ENCODE measurements at places on chromosomes 3 and 15. TPM values are rescaled to one million over a fixed set of nuclear protein-coding genes. Genes with fewer than 3 reads are reported as not detected.

The KBTBD13 gene
- not detected for total RNA-seq

GRCh38 chr3:85572426-85572825 is 613.6 kb downstream of the CADM2 start:
- DNase-seq: no peak

DNA sequence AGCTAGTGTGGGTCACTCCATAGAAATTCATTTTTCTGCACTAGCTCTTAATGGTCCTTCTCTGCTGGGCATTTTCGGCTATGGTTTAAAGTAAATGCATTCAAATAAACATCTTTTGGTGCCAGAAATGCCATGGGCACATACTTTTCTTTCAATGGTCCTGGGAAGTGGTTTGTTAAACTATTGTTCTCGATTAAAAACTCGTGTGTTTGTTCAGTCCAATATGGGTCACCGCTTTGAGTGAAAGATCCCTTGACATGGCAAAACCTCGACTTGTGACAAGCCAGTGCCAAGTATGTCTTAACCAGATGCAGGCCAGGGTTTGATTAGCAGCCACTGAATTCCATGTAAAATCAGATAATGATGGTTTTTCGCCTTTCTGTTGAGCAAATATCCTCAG is 331.9 kb upstream of the WNT5A start:
- no peak for DNase-seq

The TCAIM gene
- total RNA-seq: 21.5 TPM

DNA sequence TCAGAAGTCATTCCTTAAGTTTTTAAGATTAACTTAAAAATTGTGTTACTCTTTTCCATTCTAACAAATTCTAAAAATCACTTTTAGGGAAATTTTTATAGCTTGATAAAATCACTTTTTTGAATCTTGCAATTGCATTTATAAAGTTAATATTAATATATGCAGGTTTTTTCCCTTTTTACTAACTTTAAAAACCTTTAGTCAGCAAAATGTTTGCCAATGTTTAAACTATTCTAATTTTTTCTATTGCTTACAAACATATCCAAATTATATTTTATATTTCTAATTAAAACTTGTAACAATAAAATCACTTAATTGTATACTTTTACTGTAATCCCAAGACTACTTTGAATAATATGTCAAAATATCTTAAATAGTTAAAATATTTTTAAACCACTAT is 839.4 kb downstream of the TBL1XR1 start:
- DNase-seq: no peak

The ZNF860 gene
- total RNA-seq: 0.56 TPM

DNA sequence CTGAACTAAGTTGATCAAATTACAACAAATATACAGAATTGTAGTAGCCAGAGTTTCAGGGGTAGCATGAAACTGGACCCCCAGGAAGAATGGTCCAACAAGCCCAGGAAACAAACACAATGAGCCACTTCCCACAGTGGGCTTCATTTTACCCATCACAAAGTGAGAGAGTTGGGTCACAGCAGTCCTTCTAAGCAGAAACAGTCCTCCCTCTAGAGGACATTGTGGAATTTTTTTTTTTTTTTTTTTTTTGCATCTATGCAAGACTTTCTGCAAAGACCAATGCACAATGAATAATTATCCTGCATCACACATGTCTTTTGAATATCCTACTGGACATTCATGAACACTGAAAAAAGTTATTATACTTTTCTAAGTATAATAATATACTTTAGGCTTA is 73.8 kb upstream of the ATP13A5 start:
- DNase-seq: no peak

DNA sequence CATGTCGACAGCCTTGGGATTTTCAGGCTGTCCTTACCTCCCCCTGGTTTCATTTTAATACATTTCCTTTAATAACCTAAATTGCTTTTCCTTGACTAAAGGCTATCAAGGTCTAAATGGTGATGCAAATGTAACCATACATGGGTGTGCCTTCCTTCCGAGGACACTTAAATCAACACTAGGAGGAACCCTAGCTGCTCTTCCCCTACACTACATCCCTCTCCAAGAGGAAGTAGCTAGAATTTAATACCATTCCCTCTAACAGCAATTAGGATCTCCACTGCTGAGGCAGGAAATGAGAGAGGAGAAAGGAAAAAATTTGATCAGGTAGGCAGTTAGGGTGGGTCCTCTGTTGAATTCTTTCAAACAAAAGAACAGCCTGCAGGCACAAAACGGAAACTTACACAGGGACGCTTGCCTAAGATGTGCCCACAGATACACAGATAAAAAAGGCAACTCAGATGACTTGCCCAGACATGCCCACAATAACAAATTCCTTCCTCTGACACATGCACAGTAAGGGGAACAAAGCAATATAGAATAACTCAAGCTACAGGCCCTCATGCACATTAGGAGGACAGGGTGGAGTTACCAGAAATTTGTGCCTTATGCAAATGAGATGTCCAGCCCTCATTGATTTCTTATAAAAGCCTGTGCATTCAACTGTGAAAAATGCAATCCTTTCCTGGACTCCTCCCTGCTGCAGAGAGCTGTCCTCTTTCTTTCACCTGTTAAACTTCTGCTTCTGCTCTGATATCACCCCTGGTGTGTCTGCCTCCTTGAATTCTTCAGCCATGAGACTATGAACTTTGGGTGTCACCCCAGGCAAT is 1024.4 kb upstream of the CADM2 start:
- DNase-seq: no peak

DNA sequence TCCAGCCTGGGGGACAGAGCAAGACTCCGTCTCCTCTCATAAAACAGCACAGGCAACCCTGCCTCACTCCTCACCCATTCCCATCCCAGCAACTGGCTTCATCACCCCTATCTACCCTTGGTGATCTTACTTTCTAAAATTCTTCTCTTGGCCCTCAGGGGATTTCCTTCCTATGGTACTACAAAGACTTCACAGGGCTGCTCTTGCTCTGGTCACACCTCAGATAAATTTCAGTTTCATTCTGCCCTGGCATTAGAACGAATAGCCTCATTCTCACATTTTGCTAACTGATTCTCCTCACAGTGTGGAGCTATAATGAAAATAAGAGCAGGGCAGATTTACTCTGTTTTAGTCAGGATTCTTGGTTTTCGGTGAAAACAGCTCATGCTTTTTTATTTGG is 22.1 kb upstream of the CRBN start:
- no peak for DNase-seq

GRCh38 chr15:74837482-74838136 is 5.3 kb downstream of the ULK3 start:
- no peak for DNase-seq

DNA sequence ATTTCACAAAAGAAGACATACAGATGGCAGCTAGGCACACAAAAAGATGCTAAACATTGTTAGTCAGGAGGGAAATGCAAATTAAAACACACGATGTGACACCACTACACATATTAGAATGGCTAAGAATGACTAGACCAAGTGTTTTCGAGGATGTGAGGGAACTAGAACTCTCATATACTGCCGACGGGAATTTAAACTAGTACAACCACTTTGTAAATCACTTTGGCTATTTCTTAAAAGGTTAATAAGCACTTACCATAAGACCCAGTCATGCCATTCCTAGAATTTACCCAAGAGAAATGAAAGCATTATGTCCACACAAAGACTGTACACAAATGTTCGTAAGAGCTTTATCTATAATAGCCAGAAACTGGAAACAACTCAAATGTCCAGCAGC is 5.6 kb downstream of the CEP70 start:
- no peak for DNase-seq

DNA sequence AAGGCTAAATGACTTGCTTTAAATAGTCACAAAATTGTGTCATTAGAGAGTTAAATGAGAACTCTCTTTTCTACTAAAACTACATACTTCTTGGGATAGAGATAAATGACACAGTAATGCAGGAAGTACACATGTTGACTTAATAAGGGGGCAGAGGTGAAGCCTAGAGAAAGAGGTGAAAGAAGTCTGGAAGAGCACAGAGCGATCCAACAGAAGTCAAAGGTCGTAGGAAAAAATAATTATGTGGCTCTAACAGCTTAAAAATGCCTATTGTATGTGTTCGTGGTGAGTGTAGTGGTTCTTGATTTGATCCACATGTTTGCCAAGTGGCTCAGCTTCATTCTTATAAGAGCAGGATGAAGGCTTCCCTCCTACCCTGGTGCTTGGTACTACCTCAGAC is 61.7 kb downstream of the TMEM212 start:
- peak; percentile 28 for DNase-seq

- DNase-seq: no peak
These were observed 67.8 kb upstream of the POLG start for GRCh38 chr15:89402518-89402805.

DNA sequence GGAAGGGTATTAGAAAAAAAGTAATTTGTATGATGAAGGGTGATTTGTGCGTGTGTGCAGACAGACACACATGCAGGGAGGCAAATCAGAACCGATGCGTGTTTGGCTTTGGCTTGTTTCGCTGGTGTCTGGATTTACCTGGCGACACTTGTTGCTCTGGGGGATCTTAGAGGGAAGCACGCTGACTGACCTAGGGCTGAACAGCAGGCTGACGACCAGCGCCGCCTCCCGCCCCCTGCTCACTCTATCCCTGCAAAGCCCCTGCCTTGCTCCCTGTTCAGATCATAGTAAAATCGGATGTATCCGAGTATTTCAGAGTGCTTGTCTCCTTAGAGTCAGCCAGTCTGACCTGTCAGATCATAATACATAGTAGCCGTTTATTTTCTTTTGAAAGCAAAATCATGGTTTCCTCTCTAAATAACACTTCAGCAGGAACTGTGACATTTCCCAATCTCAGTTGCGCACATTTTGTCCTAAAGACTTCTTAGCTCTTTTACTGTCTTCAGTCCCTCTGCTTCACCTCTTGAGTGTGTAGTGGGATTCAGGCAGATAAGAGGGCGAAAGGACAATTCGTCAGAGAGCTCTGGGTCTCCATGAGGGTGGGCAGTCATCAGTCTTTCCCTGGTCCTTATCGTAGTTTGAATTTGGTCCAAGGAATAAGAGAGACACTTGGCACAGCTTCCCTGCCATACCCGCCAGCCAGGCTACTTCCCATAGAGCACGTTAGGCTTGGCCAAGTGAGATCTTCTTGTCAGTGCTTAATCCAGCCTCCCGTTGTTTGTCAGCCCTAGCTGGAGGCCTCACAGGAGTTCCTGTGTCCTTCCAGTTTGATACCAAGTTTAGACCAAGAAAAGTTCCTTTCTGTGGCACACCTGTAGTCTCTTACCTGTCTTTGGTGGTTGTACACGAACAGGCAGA is 97.4 kb downstream of the PGPEP1L start:
- DNase-seq: no peak

DNA sequence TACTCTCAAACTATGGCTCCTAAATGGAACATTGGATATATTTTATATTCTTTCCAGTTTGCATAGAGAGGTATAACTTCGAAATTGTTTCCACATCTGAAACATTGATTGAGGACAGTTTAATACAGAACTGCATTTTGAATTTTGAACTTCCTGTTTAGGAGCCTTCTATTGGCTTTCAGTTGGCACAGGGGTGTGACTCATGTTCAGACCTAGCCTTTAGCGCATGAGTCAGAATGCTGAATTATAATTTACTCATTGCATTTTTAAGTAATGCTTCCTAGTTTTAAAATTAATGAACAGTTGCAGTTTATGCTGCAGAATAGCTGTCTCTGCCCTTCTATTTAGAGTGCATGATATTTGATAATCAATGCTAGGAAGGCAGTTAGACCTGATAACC is 751.7 kb downstream of the CADM2 start:
- DNase-seq: peak; percentile 29

The NT5DC2 gene
- total RNA-seq: 161 TPM

DNA sequence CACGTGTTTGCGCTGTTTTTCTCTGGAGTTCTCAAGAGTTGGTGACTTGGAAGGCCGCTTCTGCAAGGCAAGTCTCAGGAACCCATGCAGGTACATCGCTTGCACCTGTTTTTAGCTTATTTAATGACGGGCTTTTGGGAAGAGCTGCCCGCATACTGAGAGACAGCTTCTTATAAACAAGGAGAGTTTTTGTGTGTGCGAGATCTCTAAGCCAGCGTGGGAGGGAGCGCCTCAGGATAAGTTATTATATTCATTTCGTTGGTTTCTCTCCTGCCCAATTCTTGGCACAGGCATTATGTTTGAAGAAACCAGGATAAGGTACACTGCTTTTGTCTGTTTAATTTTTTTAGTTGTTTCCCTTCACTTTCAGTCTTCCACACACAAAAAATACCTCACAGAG is 11.4 kb upstream of the SACM1L start:
- DNase-seq: no peak

The ULK3 gene
- 11.8 TPM for total RNA-seq

DNA sequence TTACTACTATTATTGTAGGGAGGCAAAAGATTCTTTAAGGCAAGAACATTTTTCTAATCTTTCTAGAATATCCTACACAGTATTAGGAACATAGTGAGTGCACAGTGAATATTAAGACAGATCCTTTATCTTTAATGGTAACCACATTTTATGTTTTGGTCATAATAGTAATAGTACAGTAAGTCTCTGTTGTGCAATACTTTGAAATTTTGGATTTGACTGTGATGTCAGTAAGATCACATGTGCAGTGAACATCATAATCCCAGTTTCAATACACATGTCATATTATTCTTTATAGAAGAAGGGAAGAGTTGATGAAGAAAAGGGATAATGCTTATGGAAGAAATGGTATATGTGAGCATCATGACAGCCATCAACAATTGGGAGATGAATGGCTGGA is 10.7 kb downstream of the STT3B start:
- peak; percentile 17 for DNase-seq

DNA sequence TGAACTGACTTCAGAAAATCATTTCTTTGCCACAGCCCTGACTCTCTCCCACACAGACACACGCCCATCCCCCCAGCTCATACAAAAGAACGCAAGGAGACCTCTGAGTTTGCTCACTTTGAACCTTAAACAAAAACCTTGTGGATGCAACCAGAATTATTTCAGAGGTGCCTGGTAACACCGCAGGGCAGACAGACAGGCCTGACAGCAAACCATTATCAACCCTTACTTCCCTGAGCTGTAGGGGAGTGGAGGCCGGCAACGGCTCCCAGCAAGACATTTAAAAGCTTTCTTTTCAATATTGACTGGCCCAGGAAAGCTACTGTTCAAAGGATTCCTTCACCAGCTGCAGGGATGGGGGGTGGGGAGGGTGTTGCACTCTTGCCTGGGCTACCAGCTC is 2.0 kb upstream of the EFCC1 start:
- DNase-seq: no peak

- DNase-seq: no peak
These were observed 22.1 kb upstream of the TOP2B start for GRCh38 chr3:25686766-25687165.

The ZNF662 gene
- total RNA-seq: 0.54 TPM

- peak; percentile 60 for DNase-seq
These were observed 50.8 kb downstream of the SUSD5 start for GRCh38 chr3:33167716-33168336.

GRCh38 chr3:134008630-134009156 is 21.0 kb downstream of the SLCO2A1 start:
- peak; percentile 84 for DNase-seq

- no peak for DNase-seq
These were observed 6.3 kb downstream of the TMEM43 start for GRCh38 chr3:14131134-14131533.

The AGBL1 gene
- total RNA-seq: not detected

DNA sequence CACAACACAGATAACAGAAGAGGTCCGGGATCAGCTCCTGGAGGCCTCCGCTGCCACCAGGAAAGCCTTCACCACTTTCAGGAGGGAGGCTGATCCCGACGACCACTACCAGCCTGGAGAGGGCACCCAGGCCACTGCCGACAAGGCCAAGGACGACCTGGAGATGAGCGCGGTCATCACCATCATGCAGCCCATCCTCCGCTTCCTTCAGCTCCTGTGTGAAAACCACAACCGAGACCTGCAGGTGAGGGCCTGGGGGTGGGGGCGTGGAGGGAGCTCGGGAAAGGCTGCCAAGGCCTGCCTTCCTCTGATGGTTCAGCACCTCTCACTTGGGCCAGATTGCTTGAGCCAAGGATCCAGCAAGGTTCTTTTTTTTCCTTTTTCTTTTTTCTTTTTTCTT is 210.7 kb upstream of the BHLHE40 start:
- no peak for DNase-seq

Data from IMR-90 (cell line).